D721Med (cell line): ENCODE measurements at places on chromosomes 1 and 21.

DNA sequence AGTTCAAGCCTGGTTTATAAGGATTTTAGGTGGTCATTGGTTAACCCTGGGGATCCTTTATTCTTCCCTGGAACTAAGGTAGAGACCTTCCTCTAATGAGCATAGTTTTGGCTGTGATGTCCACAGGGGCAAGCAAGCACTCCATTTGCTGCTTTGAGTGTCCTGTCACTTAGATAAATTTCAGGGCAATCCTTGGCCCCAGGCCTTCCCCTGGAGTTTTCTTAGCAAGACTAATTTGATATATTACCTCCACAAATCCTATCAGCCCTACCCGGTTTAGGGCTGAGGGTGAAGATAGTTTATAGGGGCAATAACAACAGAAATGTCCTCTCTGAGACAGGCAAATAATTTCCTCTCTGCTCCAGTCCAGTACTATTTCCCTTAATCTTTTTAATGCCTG is 166.6 kb downstream of the CYYR1 start:
- no peak for DNase-seq

- no peak for DNase-seq
Measured at GRCh38 chr21:20998456-20998789, 214 bp downstream of the NCAM2 start.

GRCh38 chr1:21517161-21517589 is 8.0 kb downstream of the ALPL start:
- DNase-seq: no peak

DNA sequence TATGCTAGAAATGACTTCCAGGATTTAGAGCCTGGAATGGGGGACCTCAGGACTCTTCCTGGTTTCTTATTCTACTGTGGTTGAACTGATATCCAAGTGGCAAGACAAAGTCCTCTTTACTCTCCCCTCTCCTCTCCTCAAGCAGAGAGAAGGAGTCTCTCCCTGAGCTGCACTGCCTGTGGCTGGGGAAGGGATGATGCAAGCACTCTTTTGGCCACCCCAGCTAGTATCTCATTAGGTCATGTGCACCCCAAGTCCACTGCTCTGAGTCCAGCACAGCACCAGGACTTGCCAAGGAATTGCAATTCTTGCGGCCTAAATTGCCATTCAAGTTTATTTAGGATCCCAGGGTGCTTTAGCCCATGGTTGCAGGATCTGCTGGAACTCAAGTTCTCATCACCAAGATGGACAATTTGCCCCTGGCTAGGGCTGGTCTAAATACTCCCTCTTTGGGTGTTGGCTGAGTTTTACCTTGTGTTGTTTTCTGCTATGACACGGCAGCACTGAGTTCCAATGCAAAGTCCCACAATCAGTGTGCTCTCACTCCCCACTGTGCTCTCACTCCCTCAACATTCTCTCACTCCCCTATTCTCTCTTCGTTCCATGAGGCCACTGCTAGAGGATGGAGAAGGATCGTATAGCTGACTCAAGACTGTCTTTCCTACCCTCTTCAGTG is 172.2 kb downstream of the TM2D1 start:
- DNase-seq: no peak

GRCh38 chr1:155120253-155120652 is 7.4 kb upstream of the EFNA1 start:
- DNase-seq: no peak

DNA sequence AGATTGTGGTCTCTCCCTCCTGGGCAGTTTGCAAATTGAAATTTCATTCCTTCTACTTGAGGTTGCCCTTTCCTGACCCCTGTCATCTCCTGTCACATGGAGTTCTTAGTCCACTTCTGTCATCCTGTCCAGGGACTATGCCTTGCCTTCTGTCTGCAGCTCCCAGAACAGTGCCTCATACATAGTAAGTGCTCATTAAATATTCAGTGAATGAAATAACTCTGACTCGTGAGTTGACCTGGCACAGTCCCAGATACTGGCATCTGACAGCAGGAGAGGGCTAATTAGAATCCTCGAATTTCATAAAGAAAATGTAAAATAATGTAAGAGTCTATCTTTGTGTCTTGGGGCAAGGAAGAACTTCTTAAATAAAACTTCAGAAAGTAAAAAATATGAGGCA is 50.8 kb downstream of the CNIH3 start:
- DNase-seq: no peak

GRCh38 chr1:53174971-53175913 is 21.4 kb upstream of the CPT2 start:
- no peak for DNase-seq

DNA sequence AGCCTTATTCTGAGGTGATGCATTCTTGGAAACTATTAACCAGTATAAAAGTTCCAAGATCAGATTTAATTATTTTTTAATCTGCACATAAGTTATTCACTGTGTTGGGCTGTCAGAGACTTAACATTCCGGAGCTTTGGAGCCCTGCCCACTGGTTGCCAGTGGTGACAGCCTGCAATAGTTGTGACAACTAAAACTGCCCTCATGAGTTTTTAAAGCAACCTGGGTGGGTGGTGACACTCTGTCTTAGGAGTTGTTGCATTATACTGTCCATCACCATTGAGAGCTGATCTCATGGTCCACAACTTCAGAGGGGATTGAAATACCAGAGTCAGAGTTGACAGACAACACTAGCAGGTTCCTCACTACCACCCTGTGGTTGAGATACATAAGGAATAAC is 653.9 kb upstream of the USP24 start:
- no peak for DNase-seq
